Cardiac atrium fibroblast (primary cell): ENCODE measurements at places on chromosomes 12 and 14. TPM values are rescaled to one million over a fixed set of nuclear protein-coding genes. Genes with fewer than 3 reads are reported as not detected.

The LRP1-AS gene
- total RNA-seq = not detected in 2 replicates

The DCP1B gene
- 8.7 and 12.2 TPM in 2 replicates for total RNA-seq

The KRT8 gene
- 12.8 and 17.9 TPM in 2 replicates for total RNA-seq

The ABCC9 gene
- total RNA-seq = under 0.01 and 0.16 TPM in 2 replicates

The PROX2 gene
- total RNA-seq = not detected in 2 replicates

The ERBB3 gene
- total RNA-seq = not detected in 2 replicates

The HIP1R gene
- total RNA-seq = 11.0 and 20.7 TPM in 2 replicates

The KERA gene
- total RNA-seq = not detected in 2 replicates

The KRT74 gene
- total RNA-seq = not detected in 2 replicates

The SNRPF gene
- 5.0 and 11.0 TPM in 2 replicates for total RNA-seq

The TMEM63C gene
- total RNA-seq = 1.5 TPM in 1 of 2 replicates, not detected in the other

The SLC38A6 gene
- 16.5 and 24.2 TPM in 2 replicates for total RNA-seq

The HAL gene
- 0.49 TPM in 1 of 2 replicates, not detected in the other for total RNA-seq

The TMEM30B gene
- 0.18 TPM in 1 of 2 replicates, not detected in the other for total RNA-seq
